ENCODE measurements at places on chromosomes 5 and 9.

- no peak for DNase-seq
These were observed 30.9 kb downstream of the ZFYVE16 start for GRCh38 chr5:80438739-80439138.

DNA sequence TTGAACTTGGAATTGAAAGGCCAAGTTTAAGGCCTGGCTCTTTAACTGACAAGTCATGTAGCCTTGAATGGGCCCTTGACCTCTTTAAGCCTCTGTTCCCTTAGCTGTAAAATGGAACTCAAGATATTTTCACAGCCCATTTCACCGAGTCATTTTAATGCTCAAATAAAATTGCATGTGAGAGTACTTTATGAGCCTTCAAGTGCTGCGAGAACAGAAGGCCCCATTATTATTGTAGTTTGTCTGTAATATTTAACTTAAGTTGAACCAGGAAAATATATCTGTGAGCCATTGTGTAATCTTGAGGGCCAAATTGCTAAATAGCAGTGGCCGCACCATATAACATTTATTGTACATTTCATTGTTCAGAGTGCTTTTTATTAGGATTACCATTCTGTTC is 249.9 kb downstream of the NTRK2 start:
- no peak for DNase-seq

DNA sequence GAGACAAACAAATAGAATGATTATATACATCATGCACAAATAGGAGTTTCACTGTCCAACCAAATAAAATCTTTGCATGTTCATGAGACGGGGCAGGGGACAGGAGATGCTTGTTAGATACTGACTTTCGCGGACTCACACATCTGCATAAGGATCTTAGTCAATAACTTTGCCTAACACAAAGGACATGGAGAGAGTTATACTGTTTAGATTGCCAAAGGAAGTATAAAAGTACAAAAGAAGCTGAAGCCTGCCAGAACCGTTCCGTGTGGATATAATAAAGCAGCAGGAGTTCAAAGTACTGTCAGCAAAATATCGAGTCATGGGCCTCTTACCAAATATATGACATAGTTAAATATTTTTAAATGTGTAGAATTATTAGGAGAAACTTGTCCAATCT is 1148.4 kb downstream of the EFNA5 start:
- no peak for DNase-seq

- DNase-seq, result no peak
These were observed 35.5 kb downstream of the TIMD4 start for GRCh38 chr5:156927545-156927944.

DNA sequence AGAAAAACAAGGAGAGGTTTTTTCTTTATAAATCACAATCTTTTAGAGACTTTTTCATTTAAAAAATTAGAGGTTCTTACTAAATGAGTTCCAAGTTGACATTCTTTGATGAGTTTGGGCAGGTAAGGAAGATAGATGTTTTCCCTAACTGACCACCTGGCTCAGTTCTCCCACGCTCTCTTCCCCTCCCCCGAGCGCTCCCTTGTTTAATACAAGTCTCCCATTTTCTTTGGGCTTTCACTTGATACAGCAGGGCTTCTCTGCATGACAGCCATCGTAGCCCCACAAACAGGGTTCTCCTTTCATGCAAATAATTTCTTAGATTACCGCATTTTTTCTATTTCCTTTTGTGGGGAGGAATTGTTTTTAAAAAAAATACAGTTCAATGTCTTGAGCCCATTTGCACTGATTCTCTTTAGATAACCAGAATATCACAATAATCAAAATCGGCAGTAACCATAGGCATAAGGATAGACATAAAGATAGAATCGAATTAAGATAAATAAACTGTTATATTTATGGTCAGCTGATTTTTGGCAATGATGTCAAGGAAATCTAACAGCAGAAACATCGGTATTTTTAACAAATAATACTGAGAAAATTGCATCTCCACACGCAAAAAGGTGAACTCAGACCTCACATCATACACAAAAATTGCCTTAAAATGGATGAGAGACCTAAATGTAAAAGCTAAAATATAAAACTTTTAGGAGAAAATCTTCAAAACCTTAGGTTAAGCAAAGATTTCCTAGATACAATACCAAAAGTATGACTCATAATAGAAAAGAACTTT is 325.4 kb downstream of the PIK3R1 start:
- no peak for DNase-seq

DNA sequence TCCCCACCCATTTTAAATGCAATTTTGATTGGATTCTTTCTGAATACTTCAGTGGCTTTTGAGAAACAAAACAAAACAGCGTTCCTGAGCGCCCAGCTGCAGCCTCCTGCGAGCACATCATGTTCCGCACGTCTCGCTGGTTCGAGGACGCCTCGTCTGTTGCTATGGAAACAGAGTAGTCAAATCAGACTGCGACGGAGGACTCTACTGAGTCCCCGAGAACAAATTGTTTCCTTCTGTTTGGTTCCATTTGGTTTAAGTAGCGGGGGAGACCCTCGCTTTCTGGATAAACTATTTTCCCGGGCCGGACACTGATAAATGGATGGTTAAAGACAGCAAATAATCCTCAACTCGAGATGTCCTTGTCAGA is 69.0 kb downstream of the SLC28A3 start:
- DNase-seq, result peak; percentile 93

GRCh38 chr5:69271376-69271775 is 36.7 kb downstream of the CDK7 start:
- DNase-seq, result peak; percentile 51

DNA sequence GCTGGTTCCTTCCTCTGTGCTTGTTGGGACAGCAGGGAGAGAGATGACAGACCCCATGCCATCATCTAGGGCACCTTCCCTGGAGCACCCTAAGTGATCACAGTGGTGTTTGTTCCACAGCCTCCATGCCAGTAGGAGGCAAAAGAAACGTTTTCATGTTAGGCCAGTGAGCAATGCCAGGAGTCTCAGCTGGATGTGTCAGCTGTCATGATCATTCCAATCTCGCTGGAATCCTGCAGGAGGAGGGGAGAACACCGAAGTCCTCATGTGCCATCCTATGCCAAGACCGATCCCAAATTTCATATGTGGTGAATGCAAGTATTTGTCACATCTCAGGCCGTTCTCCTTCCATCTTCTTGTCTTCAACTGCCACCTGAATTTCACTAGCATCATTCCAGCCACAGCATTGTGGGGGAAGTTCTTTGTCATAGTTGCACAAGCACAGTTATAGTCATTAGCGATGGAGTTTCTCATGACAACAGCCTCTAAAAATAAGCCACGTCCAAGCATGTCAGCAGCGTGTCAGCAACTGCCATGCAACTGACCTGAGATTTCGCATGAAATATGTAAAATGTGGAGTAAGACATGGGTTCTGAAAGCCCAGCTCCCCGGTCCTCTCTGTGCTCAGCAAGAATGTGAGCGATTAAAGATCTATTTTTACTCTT is 97.2 kb upstream of the DNAH5 start:
- no peak for DNase-seq

- peak; percentile 25 for DNase-seq
These were observed 9.0 kb downstream of the OR2S2 start for GRCh38 chr9:35948901-35949318.

GRCh38 chr5:32207355-32207634 is 33.2 kb upstream of the GOLPH3 start:
- DNase-seq, result no peak

GRCh38 chr5:66072031-66072430 is 72.1 kb upstream of the SREK1 start:
- no peak for DNase-seq

GRCh38 chr5:139379626-139380449 is 3.3 kb downstream of the SLC23A1 start:
- no peak for DNase-seq

- peak; percentile 31 for DNase-seq
These were observed 118.5 kb downstream of the NRG2 start for GRCh38 chr5:139924294-139925215.

DNA sequence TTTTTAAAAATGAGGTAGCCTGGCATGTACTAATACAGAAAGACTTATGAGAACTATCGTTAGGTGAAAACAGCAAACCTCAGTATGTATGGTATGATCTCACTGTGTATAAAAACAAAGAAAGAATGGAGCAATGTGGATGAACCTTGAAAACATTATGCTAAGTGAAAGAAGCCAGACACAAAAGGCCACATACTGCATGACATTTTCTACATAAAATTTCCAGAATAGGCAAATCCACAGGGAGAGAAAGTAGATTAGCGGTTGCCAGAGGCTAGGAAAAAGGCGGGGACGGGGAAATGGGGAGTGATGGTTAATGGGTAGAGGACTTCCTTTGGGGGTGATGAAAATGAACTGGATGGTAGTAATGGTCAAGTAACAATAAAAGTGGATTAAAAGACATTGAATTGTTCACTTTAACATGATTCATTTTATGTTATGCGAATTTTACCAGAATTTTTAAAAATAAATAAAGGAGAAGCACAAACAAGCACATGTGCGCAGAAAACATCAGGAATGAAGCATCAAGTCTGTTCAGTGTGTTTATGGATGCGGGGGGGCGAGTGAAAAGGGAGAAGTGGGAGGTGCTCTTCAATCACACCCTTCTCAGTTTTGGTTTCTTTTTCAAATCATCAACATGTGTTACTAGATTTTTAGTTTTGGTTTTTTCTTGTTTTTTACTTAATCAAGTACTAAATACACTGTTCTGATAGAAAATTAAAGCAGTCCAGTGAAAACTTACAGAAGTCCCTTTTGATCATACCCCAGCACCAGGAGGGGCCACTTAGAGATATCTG is 16.3 kb downstream of the ROR2 start:
- no peak for DNase-seq

DNA sequence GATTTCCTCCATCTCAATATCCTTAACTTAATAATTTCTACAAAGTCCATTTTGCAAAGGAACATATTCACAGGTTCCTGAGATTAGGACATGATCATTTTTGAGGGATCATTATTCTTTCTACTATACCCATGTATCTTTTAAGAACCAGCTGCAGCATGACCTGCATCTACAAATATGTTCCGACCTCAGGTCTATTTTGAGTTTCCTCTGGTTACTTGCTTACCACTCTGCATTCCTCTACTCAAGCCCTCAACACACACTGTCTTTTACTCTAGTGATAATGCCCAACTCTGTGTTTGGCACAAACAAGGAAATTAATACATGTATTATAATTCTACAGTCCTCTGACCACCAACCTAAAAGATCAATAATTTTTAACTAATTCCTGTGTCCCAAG is 386.1 kb downstream of the DNAH5 start:
- DNase-seq, result no peak

DNA sequence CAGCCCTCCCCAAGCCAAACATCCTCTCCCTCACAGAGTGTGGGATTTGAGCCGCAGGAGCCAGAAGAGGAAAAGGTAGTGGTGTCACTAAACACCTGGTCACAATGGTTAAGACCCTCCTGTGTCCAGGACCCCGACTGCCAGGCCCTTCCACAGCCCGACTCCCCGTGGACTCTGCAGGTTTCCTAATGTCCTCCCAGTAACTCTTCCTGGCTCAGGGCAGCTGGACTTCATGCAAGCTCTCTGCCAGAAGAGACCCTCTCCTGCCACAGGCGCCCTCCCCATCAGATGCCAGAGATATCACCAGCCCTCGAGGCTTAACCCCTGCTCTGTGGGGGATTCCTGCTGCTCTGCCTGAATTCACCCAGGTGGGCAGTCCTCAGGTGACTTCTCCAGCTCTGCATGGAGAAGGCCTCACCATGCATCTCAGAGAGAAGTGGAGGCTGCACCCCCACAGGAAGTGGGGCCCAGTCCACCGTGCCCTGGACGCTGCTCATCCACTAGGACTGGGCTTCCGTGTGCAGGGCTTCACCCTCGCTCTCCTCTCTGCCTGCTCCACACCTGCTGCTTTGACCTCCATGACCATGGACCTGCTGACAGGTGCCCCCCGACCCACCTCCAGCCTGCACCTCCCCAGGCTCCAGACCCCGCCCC is 111.2 kb downstream of the ADAMTS2 start:
- no peak for DNase-seq
